ENCODE measurements at places on chromosomes 5 and 9.

- no peak for DNase-seq
These were observed 99.5 kb downstream of the FBXW11 start for GRCh38 chr5:171906703-171907590.

- no peak for DNase-seq
These were observed 628 bp downstream of the PPP2R2B start for GRCh38 chr5:146877783-146878475.

- DNase-seq, result no peak
These were observed 12.2 kb downstream of the GPR150 start for GRCh38 chr5:95631991-95632675.

DNA sequence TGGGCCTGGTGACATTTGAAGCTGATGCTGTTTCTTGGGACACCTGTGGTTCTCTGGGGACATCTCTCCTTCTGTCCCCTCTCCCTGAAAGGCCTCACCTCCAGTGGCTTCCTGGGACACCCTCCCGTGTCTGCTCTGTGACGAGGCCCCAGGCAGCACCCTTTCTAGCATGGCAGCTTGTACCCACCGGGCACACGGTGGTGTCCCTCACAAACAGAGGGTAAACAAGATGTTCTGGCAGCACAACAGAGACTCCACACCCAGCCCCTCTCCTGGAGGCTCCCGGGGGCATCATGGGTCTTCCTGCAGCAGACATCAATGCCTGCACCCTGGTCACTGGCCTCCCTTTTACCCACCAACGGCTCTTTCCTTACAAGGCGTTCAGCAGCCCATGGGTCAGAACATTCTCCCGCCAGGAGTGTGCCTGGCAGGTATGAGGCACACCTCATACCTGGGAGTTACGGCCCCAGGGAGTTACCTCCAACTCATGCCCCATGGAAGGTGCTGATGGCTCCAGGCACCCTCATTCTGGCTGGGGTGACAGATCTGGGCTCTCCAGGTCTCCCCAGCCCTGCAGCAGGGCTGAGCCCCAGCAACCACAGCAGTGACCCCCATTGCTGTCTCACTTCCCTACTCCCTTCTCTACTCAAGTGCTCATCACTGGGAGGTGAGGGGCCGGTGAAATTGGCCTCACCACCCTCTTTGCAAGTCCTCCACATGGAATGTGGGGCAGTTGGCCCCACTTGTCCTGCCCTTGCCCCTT is 51.1 kb downstream of the BARX1 start:
- no peak for DNase-seq

Data from AG04449 (cell line).